ENCODE measurements at places on chromosomes 6 and 20.

GRCh38 chr20:63296531-63297299, 3.7 kb downstream of the COL20A1 start:
- no peak for DNase-seq

GRCh38 chr6:6915813-6916547, 191.8 kb upstream of the RREB1 start:
- no peak for DNase-seq

DNA sequence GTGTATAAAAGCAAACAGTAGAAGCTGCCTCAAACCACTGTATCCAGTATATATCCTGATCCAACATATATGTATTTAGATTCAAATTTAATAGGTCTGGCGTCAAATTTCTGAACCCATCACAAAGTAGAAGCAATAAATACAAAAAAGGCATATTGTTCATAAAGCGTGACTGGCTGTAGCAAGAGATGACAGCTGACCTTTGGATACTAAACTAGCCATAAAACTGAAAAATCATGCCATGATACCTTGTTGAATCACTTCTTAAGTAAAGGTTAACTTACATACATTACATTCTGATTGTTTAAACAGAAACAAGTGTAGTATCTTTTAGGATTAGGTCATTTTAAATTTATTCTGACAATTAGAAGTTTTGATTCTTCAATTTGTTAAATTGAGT, 372.0 kb upstream of the FLRT3 start:
- no peak for DNase-seq

DNA sequence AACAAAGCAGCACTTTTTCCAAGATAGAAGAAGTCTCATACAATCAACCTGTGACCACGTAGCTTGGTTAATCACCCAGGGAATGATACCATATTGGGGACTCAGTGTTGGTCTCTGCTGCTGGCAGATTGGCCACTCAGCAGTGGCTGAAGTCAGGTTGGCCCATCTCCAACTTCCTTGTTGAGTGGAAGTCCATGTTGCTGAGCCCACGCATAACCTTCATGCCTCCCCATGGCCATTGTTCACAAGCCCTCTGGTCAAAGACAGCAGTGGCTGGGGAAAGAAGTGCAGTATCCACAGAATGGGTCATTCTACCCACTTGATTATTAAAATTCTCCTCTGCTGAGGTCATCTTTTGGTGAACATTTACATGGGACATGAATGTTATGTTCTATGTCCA, 38.5 kb downstream of the PKIB start:
- no peak for DNase-seq

- DNase-seq: no peak
These were observed 105.3 kb upstream of the TAB2 start for GRCh38 chr6:149212206-149212605.

- no peak for DNase-seq
These were observed 307.1 kb upstream of the RNF24 start for GRCh38 chr20:4322499-4322898.

DNA sequence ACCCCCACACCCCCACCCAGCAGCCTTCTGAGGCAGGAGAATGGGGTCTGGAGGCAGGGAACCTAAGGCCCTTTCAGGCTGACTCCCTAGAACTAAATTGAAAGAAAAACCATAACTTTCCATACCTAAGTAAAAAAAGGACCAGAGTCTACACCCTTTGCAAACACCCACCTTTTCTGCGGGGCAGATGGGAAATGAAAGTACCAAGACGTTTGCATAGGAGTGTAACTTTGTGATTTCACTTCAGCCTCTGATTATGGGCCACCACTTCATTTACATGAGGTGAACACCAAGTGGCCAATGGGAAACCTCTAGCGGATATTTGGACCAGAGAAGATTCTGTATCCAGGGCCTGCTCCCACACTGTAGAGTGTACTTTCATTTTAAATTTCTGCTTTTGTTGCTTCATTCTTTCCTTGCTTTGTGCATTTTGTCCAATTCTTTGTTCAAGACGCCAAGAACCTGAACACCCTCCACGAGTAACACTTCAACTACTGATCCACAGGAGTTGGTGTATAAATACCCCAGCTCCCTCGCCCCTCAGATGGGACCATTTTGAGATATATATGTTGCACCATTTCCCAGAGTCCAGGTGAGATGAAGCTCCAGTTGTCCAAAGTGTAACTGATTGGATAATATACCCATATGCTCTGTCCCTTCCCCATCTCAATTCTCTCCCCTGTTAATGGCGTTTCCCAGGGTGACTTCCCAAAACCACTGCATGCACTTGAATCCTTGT, 18.9 kb upstream of the SRSF6 start:
- DNase-seq: no peak

- no peak for DNase-seq
These were observed 182.8 kb downstream of the ZDHHC14 start for GRCh38 chr6:157563611-157564284.

DNA sequence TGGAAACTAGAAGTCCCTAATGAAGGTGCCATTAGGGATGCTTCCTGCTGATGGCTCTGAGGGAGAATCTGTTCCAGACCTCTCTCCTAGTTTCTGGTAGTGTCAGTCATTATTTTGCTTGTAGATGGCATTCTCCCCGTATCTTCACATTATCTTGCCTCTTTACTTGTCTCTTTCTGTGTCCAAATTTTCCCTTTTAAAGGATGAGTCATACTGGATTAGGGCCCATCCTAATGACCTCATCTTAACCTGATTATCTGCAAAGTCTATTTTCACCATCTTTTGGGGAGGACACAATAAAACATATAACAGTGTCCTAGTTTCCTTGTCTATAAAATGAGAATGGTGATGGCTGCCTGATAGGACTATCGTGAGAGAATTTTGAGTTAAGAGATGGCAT, 27.3 kb downstream of the ZNF391 start:
- DNase-seq: no peak

DNA sequence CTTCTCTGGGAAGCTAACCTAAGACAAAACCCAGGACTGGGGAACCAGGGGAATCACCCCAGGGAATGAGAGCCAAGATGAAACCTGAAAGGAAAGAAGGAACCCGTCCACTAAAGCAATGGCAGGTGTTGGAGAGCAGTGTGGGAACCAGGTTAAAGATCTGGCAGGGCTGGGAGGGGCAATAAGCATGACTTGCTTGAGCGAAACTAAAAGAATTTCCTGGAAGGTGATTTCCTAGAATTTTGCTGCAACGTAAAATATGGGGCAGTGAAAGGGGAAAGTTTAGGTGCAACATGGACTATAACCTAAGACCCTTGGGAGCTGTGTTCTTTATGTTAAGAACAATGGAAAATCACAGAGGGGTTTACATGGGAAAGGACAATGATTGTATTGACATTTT, 126.2 kb upstream of the SSTR4 start:
- no peak for DNase-seq

GRCh38 chr6:37838219-37838921, 18.8 kb downstream of the ZFAND3 start:
- no peak for DNase-seq

- no peak for DNase-seq
These were observed 92.0 kb downstream of the JAG1 start for GRCh38 chr20:10581823-10582222.

Measured in stimulated activated CD4-positive, alpha-beta T cell treated with anti-CD3 and anti-CD28 coated beads, Interleukin-15, amount 100 ng/mL, for 48 hours (primary cell).